Right kidney (tissue), 9 donors: ENCODE measurements at places on chromosomes 2 and 18.

DNA sequence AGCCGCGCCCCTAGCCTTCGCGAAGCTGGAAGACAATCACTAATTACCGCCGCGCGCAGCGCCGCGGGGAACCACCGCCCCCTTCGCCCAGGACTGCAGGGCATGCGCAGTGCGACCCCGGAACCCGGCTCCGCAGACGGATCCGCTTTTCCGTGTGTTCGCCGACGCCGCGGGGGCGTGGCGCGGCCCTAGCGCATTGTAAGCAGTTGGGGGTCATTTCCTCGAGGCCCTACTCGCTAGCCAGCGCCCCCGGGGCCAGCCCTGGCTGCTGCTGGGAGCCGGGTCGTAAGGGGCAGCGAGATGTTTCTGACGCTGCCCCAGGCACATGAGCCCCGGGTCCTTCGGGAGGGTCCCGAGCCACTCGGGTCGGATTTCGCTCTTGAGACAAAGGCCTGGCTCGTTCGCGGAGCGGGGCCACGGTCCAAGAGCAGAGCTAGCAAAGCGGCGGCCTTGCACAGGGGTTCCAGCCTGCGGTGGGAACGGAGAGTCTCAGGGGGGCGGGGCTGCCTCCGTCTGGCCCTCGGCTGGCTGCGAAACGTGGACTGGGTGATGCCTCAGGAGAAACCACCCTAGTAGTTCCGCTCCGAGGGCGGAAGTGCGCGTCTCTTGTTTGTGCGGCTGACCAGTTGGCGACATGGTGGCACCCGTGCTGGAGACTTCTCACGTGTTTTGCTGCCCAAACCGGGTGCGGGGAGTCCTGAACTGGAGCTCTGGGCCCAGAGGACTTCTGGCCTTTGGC lies at the start of the genes ELP2 and SLC39A6:
Gene ELP2 (plus strand): TSS at position 600 of the 739 bp plus-strand sequence. CDS start 35 bp downstream, at position 635.
Gene SLC39A6 (minus strand): TSS at position 41 of the 739 bp plus-strand sequence. CDS start 2,333 bp downstream, outside the sequence.
- DNase-seq, result peak; percentile 98

DNA sequence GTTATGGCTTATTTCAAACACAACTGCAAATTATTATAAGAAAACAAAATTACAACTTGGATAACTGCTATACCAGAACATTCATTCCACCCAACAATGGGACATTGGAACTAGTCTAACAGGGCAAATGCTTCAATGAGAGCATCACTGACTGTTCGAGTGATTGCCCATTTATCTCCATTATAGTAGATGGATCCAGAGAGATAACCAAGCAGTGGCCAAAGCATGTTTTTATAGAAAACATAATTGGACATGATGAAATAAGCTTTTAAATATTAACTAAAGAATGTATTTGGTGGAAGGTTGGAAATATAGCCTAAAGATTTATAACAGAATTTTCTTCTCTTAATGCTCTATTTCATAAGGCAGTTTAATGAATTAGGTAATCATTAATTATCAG lies 634.8 kb downstream of the NUP35 start:
- DNase-seq, result no peak

DNA sequence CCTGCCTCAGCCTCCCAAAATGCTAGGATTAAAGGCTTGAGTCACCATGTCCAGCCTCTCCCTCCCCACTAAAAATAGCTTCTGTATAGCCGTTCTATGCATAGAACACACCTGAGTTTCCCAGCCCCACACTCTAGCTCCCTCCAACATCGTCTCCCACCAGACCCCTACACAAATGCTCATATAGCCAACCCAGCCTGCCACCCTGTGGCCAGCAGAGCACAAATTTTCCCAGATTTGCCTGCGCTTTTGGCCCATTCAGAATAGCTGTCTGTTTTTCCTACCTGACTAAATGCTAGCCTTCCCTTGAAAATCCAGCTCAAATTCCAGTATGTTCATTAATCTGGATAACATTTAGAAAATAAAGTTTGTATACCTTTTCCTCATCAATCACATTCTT lies 22.8 kb downstream of the TRABD2A start:
- no peak for DNase-seq

DNA sequence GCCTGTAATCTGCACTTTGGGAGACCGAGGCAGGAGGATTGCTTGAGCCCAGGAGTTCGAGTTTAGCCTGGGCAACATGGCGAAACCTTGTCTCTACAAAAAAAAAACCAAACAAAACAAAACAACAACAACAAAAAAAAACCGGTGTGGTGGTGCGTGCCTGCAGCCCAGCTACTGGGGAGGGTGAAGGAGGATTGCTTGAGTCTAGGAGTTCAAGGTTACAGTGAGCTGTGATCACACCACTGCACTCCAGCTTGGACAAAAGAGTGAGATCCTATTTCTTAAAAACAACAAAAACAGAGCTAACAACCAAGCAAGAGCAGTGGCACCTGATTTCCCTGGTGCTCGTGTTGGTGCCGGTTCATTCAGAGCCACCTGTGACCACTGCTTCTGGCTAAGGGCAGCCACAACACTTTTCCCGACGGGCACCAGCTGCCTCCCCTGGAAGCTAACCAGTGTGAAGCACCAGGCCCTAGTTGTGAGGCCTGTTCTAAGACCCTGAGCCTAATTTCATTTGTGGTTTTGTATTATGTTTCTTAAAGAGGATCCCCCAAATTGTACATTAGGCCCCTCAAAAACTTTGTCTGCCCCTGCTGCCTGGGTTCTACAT lies 1.3 kb downstream of the AOX1 start:
- no peak for DNase-seq

DNA sequence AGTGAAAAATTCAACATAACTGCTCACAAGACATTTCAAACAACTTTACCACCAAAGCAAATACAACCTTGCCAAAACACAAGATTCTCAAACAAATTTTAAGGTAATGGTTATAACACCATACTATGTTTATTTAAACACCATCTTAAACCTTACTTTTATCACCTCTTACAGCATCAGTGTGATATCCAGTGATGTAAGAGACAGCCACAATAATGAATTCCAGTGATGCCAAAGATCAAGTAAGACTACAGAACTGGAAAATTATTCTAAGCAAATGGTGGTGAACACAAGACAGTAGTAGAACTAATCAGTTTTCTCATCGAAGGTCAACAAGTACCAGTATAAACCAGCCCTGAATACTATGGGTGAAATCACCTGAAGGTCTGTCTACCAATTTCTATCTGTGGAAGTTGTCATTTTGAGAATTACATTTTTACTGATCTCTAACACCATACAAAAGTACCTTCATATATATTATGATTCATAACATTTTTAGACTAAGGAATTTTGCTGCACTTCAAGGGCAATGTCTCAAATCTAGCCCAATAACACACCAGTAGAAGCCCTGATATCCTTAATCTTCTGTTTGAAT lies 146.2 kb downstream of the RBMS1 start:
- no peak for DNase-seq

- no peak for DNase-seq
Measured at GRCh38 chr18:60506682-60507081, 134.1 kb upstream of the MC4R start.
